EH (cell line): ENCODE measurements at places on chromosomes 6 and 20.

DNA sequence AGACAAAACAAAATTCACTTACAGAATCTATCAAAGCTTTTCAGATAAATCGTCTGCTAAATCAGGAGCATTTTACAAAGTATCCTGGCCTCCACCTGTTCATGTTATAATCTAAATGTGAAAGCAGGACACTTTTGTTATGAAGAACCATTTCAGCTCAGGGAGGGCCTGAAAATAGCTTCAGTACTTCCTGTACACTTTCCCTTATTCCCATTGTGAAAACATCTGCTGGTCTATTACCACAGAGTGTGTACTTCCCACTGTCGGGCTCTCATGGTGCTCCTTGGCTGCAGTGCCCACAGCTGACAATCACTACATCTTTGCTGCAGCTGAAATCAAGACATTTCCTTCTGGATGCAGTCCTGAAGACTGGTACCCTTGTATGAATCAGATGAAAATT lies 128.1 kb downstream of the OPRM1 start:
- DNase-seq = no peak

DNA sequence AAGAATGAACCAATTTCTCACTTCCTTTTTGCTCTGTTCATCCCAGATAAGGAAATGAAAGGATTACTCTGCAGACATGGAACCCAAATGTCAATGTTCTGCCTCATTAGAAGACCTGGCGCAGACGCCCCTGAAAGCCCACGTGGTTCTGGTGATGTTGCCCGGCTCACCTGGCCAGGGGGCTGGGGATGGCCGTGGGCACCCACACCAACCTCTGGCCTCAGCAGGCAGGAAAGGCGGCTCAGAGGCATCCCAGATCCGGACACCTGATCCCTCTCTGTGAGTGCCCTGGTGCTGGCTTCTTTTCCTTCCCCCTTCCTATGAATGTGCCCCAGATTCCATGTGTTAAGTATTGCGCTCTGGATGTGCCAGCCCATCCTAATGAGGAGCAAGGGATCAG lies 33.6 kb downstream of the CDH4 start:
- no peak for DNase-seq

- peak; percentile 24 for DNase-seq
Measured at GRCh38 chr6:49325891-49326290, 137.2 kb downstream of the MMUT start.

GRCh38 chr6:44675449-44675848 lies 287.9 kb downstream of the CDC5L start:
- DNase-seq = no peak
